ENCODE measurements at places on chromosomes 7 and 10.

GRCh38 chr7:38740041-38740440 lies 108.9 kb upstream of the AMPH start:
- no peak for DNase-seq

- DNase-seq, result peak; percentile 11
These were observed 4.3 kb downstream of the ELFN1 start for GRCh38 chr7:1674161-1675035.

- no peak for DNase-seq
These were observed 614.0 kb downstream of the AUTS2 start for GRCh38 chr7:70212281-70212680.

DNA sequence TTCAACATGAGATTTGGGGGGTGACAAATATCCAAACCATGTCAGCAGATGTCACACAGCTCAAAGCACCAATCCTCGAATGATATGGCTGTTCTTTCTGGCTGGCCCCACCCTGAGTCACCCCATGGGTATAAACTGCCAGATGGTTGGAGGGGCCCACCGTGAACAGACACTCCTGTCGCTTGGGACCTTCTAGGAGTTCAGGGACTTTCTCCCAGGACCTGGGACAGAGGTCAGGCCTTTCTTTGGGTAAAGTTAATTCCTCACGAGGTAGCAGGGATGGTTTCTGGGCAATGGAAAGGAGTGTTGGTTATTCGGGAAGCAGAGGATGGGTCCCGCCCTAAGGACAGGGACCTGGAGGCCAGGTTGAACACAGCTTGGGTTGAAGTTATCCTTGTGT lies 262.0 kb downstream of the ACTR3B start:
- no peak for DNase-seq

DNA sequence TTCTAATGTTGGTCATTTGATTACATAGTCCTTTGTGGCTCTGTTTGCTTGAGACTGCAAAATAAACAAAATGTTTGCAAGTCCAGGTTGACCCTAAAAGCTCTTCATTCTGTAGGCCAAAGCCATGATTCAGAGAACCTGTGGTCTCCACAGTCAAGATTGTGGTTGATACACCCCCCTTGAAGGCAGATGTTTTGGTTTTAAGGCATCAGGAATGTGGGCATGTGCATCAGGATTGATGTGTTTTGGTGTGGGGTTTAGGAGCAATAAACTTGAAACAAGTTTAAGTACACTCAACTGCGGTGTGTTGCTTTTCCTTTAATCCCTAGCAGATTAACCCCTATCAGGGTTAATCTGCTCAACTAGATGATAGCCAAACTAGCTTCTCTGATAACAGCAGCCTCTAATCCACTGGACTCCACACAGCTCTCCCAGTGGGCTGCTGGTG lies 379.1 kb upstream of the GALNT17 start:
- no peak for DNase-seq

- no peak for DNase-seq
These were observed 82.8 kb upstream of the ADO start for GRCh38 chr10:62721687-62722086.

DNA sequence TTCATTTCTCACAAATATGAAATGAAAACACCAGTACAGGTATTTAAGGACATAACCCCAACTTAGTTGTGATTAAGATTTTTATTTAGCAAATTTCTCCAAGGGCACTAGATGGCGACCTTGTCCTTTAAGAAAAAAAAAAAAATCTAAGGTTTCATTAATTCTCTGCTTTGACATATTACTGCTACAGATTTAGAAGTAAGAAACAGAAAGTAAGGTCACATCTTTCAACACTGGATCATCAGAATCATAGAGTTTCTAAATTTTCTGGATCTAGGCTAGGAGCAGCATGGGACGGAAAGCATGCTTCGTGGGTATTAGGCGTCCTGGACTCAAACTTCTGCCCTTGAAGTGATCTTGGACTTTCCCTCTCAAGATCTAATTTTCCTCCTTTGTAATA lies 85.5 kb upstream of the PRKG1 start:
- DNase-seq, result no peak

DNA sequence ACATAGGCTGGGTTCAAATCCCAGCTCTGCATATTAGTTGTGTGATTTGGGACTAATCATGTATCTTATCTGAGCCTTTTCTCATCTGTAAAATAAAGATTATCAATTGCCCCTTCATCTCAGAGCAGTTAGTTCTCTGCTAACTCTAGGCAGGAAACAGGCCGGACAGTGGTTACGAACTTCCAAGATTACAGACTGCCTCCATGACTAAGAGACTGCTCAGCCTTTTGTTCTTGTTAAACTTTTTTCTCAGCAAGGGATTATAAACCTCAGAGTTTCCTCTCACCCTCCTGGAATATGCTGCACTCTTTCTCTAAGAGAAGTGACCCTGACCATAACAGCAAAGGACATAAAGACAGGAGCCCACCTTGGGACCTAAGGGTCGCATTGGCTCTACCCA lies 52.5 kb upstream of the NFKB2 start:
- DNase-seq, result no peak

- no peak for DNase-seq
These were observed 94.3 kb downstream of the IPMK start for GRCh38 chr10:58173391-58173790.

DNA sequence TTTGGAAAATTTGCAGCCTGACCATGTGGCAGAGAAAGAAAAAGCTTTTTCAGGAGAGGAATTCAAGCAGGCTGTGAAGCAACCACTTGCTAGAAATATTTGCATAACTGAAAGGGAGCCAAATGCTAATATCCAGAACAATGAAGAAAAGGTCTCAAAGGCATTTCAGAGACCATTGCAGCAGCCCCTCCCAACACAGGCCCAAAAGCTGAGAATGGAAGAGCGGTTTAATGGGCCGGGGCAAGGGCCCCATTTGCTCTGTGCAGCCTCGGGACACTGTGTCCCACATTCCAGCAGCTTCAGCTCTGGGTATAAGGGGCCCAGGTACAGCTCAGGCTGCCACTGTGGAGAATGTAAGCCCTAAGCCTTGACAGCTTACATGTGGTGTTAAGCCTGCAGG lies 918.1 kb upstream of the POT1 start:
- DNase-seq, result no peak
